ENCODE measurements at places on chromosomes 16 and 17.

- DNase-seq = no peak
Measured at GRCh38 chr17:69525920-69526841, 111.7 kb downstream of the MAP2K6 start.

DNA sequence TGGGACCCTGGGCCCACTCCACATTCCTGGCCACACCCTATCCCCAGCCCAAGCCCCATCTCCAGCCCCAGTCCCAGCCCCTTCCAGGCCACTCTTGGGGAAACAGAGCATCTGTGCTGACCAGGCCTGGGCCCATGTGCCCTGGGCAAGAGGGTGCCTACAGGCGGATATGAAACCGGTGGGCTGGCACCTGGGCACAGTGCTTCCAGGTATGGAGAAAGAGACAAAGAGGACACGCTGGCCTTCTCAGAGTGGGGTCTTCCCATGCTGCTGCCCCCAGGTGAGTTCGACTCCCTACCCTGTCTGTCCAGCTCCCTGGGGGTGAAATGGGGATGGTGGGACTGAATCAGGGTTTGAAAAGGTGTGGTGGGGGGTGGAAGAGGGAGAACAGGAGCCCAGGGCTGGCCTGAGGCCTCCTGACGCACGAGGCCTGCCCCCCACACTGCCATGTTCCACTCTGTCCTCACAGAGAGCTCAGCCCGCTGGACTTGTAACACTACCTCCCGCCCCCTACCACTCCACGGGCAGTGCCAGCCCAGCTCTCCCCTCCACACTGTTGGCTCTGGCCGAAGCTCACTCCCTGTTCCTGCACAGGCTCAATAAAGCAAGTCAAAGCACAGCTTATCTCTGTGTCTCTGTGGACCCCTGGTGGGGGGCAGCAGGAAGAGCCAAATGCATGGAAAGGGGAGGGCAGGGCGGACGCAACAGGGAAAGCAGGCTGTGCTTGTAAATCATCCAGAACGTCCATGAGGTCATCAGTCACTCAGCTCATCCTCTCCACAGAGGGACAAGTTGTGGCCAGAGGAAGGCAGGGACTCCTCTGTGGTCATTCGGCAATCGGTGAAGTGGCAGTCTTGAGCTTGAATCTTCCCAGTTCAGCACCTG lies 71.1 kb upstream of the TMEM97 start:
- DNase-seq = no peak

DNA sequence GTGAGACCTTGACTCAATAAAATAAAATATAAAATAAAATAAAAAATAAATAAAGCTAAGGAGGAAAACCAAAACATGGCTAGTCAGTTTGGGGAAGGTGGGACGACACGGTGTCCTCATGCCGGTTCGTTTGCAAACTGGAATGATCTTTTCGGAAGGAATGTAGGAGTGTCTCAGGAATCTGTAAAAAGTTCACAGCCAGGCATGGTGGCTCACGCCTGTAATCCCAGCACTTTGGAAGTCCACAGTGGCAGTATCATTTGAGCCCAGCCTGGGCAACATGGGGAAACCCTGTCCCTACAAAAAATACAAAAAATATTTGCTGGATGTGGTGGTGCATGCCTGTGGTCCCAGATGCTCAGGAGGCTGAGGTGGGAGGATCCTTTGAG lies 14.7 kb upstream of the RPTOR start:
- no peak for DNase-seq

- DNase-seq = no peak
Measured at GRCh38 chr17:35856603-35857002, 12.1 kb downstream of the HEATR9 start.

DNA sequence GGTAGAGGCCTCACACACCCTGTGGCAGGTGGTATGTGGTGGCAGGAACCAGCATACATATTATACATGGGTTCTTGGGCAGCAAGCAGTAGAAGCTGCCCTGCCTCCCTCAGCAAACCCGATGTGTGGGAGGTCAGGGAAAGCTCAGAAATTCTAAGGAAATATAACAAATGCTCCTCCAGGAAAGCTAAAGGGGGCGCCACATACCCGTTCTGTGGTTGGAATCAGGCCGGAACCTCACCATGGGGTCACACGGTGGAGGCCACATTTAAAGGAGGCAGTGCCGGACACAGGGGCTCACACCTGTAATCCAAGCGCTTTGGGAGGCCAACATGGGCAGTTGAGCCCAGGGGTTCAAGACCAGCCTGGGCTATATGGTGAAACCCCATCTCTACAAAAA lies 12.4 kb upstream of the KATNB1 start:
- DNase-seq = no peak

DNA sequence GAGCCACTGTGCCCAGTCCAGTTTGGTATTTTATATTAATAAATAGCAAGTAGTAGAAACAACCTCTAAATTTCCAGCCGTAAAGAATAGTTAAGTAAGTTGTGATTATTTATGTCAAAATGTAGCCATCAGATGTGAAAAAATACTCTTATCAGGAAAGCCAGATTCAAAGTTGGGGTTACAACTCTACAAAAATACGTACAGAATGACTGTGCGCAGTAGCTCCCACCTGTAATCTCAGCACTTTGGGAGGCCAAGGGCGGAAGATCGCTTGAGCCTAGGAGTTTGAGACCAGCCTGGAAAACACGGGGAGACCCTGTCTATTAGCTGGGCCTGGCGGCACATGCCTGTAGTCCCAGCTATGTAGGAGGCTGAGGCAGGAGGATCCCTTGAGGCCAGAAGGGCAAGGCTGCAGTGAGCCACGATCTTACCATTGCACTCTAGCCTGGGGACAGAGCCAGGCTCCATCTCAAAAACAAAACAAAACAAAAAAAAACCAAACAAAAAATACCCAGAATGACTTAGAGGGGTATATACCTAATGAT lies 1.7 kb downstream of the PDP2 start:
- no peak for DNase-seq

DNA sequence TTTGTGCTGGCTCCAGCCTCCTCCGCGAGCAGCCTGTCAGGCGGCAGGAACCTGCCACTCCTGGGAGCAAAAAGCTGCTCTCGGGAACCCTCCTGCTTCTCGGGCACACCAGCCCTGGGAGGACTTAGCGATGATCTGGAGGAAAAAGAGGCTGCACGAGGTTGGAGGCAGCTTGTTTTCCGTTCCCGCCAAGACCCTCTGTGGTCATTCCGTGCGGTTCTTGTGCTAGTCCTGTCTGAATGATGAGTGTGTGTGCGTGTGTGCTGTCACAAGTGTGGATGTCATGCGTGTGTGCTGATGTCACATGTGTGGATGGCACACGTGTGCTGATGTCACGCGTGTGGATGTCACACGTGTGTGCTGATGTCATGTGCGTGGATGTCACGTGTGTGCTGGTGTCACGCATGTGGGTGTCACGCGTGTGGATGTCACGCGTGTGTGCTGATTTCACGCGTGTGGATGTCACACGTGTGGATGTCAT lies 150.0 kb downstream of the NPIPB11 start:
- DNase-seq = no peak

DNA sequence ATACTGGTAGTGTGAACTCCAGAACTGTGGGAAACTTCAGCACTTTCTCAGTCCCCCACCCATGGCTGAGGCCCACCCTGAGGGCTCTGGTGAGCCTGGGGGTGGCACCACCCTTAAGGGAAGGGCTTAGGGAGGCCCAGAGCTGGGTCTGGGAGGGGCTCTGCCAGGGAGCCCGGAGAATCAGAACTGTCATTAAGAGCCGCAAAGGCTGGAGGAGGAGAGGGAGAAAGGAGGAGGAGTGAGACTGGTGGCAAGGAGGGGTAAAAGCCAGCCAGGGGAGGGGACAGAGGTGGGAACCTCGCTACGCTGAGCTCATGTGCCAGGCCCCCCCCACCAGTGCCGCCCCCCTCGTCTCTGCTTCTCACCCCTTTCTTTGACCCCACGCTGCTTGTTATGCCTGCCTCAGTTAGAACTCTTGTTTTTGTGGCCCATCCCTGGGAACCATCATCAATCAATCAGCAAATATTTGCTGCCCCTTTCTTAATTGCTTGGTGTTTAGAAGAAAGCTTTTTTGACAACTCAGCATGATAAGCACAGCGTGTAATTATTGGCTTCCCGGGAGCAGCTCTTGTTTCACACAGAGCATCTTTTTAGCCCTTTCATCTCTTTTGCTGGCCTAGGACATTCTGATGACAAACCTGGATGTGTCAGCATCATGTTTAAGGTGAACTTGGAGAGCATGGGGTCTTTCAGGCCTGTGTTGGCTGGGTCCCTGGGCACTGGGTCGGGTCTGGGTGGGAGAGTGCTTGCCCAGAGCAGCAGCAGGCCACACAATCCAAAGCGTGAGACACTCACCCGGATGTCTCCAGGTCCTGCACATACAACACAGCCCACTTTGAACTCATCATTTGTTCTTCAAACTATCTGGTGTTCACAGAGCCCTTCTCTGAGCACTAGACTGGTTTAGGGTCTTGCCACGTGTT lies 77.7 kb downstream of the NETO2 start:
- no peak for DNase-seq

DNA sequence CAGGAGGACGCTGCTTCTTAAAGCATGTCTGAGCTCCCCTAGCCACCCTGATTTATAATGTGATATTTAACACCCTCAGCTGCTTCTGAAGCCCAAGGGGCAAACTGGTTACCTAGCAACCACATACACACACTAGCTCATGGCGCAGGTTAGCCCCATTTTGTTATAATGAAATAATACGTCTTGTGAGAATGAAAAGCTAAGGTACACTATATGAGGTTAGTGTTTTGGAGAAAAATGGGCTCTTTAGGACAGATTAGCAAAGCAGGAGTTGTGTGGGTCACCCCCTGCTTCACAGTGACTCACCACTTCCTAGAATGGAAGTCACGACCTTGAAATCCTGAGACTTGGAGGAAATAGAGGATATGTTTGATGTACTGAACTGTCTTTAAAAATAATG lies 404.8 kb upstream of the HSBP1 start:
- DNase-seq = peak; percentile 27

DNA sequence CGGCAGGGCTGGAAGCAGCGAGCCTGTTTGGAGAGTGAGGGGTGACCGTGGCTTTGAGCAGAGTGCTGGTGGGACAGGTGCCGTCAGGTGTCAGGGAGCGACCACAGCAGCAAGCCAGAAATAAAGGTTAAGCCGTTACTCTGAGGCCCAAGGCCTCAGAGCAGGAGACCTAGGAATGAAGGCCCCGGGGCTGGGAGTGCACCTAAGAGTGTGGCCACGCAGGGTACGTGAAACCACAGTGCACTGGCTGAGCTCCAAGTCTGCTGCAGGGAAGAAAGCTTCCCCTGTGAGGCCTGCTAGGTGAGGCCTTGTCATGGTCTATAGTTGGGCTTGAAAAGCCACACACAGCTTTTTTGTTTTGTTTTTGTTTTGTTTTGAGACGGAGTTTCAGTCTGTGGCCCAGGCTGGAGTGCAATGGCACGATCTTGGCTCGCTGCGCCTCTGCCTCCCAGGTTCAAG lies 8.7 kb downstream of the CLUAP1 start:
- DNase-seq = no peak

DNA sequence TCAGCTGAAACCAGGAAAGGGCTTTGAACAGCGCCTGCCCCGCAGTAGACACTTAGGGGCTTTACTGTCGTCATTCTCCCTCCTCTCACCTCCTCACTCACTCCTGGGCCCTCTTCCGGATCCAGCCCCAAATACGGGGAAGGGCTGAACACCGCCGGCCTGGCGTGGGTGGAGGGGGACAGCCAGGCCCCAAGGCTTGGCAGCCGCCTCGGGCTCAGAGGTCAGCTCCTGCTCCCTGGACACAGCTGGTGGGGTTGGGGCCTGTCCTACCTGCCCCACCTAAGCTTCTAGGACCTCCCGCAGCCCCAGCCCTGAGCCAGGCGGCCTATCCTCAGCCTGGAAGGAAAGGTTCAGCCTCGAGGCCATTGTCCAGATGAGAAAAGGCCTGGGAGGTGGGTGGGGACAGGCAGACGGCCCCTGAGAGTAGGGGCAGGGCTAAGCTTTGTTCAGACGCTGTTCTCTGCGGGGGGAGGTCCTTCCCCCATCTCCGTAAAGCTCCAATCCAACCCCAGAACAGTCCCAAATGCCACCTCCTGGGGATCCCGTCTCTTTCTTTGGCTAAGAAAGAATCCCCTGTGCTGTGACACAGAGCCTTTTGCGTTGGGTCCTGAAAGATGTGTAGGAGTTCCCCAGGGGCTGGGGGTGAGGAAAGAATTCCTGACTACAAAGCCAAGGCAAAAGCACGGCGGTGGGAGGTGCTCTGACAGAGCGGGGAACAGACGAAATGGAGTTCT lies 881 bp upstream of the LLGL1 start:
- no peak for DNase-seq

- no peak for DNase-seq
Measured at GRCh38 chr17:64685705-64686104, 23.6 kb upstream of the SMURF2 start.
